ENCODE measurements at places on chromosomes 11 and 22.
A peak's percentile ranks its signal among the peaks of the same experiment; 100 is the strongest.

DNA sequence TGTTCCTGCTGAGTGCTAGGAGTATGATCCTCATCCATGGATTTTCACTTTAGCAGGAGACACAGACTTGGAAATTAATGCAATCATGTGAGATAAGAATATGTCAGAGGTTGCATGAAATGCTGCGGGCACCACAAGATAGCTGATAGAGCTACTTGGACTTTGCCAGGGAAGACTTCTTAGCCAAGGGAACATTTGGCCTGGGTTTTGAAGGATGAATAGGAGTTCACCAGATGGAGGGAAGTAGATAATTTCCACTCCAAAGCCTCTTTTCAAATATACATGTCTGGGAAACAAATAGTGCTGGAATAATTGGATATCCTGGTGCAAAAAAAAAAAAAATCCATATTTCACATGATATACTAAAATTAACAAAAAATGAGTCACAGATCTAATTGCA, 44.2 kb downstream of the MYO18B start:
- DNase-seq = no peak

GRCh38 chr11:120798854-120799253, 225.0 kb upstream of the TBCEL start:
- no peak for DNase-seq

GRCh38 chr11:11807811-11808782, 33.7 kb upstream of the USP47 start:
- DNase-seq = no peak

DNA sequence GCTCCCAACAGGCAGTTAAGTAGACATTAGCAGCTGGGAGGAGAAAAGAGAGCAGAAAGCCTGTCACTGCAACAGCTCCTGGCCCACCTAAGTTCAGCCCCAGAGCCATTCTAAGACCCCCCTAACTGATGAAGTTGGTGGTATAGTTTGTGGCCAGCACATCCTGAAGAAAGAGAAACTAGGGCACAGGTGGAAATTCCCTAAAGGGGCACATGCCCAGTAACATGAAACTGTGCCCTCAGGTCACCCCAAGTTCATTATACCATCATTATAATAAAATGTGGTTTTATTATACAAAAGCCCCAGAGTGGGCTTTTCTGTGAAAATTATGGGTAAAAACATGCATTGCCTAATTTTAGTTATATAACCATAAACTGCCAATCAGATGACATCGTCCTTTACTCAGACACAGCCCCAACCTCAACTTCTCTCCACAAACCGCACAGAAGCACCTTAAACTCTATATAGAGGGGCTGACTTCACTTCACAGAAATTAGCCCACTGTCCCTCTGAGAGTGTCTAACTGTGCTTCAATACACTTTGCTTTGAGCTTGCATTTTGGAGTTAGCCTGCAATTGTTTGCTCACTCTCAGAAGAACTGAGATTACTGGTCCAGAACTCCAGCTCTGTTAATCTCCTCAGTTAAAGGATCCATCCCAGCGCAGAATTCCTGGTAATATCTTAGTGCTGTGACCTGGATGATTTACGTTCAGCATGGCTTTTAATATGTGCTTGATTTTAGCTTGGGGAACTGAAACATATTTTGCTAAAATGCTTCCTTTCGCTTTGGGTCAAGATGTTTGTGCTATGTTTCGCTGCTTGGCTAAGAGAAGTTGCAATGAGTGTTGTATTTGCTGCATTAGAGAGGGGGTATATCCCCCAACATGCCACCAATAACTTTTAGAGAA, 1.8 kb upstream of the APOL3 start:
- peak; percentile 58 for DNase-seq

GRCh38 chr11:31809857-31810778, 1.0 kb downstream of the PAX6 start:
- peak; percentile 59 for DNase-seq

DNA sequence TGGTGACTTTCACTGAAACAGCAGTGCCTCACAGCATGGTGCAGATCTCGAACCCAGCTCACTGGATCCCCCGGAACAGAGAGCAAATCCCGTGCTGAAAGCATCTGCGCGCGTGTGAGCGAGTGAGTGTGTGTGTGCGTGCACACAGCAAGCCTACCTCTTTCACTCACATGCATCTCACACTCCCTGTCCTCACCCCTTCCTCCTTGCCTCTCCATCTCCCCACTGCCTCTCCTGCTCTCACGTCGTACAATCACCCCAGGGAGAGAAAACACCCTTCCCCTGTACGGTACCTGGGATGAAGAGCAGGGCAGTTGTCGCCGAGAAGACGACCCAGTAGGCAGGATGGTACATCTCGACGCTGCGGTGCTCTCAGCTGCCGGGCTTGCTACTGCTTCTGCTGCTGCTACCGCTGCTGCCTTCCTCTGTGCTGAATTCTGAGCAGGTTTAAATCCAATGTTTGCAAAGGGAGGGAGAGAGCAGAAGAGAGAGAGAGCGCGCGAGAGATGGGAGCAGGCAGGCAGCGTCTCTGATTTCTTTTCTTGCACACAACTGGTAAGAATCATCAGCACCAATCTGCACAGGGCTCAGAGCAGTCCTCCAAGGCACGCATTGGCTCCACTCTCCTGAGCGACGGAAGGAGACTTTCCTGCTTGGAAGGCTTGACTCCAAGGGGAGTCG, at the start of gene OPCML:
Gene OPCML (minus strand): TSS at position 531 of the 681 bp plus-strand sequence.
- no peak for DNase-seq

GRCh38 chr11:134461621-134462020, 49.6 kb upstream of the B3GAT1 start:
- DNase-seq = no peak

GRCh38 chr11:9028581-9028980, 24.8 kb upstream of the NRIP3 start:
- peak; percentile 61 for DNase-seq

DNA sequence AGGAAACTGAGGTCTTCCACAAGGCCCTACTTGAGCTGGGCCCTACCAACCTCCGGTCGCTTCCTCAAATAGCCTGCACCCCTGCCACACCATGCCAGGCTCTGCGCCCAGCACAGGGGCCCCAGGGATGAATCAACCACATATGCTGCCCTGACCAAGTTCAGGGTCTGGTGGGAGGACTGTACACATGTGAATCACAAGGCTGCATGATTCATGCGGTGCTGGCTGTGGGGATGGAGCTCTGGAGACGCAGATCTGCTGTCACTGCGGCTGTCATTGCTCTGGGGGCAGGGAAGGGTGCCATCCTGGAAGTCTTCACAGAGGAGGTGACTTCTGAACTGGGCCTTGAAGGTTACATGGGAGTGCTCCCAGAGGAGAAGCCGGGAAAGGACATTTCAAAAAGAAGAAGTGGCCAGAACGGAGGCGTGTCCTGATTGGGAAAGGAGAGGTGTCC, 21.5 kb downstream of the CYTH4 start:
- no peak for DNase-seq
